NCI-H226 (cell line): ENCODE measurements at places on chromosomes 16 and 17.

DNA sequence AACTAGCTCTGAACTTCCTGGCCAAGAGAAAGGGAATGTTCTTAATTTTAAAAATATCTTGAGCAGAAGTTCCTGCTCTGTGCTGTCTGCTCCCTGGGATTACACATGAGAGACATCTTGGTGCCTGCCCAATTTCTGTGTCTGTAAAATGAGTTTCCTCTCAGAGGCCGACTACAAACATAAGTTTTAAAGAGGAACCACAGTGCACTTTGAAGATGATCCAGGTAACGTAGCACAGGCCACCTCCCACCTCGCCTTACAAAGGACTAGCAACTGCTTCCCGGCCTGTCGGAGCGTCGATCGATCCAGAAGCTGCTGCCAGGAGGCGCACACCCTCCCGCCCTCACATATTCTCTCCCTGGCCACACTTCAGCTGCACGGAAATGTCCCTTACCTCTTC is 55.0 kb upstream of the ATP2A3 start:
- no peak for DNase-seq

- no peak for DNase-seq
Measured at GRCh38 chr16:83925095-83925905, 26.4 kb downstream of the MLYCD start.

DNA sequence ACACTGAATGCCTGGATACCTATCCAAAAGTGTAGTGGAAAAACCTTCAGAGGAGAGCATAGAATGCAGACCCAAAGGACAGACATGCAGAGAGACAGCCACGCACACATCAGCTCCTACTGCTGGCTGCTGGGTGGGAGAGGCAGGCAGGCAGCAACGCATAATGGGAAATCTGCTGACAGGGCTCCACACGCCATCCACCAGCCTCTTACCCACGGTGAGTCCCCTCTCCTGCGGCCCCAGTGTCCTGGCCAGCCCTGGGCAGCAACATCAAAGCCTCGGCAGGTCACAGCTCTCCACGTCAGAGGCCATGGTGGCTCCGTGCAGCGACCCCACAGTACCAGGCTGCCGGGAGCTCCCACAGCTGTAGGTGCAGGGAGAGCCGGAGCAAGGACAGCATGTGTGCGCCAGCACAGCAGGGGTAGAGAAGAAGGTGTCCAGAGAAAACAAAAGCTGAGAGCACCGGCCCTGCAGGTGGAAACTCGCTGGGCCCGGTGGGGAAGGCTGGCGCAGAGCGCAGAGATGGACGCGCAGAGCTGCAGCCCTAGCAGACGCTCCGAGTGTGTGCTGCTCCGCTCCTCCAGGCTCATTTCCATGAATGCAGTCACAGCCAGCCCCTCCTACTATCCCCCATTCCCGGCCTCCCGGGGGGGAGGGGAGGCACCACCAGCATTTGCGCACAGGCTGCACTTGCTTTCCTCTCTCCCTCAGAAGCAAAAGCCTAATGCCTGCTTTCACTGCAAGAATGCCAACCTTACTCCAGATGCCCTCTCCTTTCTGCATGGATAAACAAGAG is 58.9 kb downstream of the CYTH1 start:
- DNase-seq = no peak

DNA sequence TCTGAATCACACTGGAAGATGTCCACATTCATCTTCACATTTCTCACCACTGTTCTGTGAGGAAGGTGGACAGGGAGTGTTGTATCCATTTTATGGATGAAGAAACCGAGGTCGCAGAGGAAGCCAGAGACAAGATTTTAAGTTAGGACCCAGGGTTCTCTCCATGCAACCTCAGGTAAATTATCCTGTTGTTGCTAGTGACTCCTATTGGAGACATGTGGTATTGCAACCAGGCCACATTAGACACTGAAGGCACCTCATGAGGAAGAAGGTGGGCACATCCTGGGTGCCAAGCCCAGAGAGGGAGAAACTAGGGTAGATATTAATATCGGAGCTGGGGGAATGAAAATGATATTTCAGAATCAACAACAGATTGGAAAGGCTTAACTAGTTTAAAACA is 8.5 kb upstream of the WNT9B start:
- no peak for DNase-seq

GRCh38 chr16:27248036-27248435 is 20.5 kb downstream of the NSMCE1 start:
- no peak for DNase-seq

DNA sequence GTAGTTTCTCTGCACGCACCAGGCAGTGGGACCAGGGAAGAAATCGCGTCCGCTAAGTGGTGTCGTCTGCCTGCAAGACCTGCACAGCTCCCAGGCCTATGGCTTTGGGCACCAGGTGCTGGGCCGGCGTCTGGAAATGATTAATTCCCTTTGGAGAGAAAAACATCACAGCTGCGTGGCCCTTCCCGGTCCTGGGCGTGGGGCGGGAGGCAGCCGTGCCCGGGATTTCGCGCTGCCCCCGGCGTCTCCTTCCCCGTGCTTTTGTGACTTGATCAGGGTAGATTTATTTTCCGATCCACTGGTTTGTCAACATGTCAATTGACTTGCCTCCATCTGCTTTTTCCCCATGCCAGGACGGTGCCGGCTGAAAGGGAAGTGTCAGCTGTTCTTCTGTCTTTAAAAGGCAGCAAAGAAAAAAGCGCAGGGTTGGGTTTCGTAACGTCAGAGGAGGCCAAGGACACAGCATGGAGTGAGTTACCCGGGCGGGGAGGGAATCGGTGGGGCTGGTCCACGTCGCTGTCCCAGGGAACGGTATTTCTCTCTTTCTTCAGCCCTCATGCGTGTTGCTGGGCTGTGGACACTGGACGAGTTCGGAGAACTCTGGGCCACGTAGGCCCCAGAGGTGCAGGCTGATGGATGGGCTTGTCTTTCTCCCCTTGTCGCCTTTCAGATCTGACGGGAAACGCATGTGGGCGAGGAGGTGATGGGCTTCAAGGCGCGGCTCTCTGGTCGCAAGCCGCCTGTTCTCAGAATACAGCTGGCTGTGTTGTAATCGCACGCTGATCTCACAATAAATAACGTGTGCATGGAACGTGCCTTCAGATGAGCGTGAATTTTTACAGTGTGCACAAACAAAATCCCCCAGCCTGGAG is 188.1 kb upstream of the ZNF469 start:
- no peak for DNase-seq

DNA sequence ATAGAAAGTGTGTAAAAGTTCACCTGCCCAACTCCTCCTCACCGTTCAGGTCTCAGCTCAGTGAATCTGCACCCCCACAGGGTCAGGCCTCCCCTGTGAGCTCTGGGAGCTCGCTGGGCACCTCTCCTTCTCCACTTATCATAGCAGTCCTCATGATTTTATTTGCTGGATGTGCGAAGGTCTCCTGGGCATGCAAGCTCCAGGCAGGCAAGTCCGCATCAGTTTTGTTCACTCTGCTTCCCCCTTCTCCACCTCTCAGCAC is 112.8 kb downstream of the ZNF423 start:
- DNase-seq = no peak

DNA sequence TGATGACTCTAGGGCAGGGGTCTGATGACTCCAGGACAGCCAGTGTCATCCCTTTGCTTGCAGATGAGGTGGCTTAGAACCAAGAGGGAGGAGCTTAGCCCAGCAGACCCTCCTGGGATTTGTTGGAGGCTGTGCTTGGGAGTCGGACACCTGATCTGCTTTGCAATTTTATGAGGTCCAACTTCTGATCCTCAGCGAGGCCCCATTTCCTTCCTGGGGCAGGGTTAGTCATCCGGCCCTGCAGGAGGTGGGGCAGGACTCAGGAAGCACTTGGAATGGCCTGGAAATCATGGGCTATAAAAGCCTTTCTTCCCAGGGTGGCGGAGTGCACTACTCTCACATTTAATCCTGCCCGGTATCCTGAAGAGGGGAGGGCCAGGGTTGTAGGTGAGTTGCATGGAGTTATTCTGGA is 168.5 kb downstream of the MSI2 start:
- DNase-seq = peak; percentile 51

DNA sequence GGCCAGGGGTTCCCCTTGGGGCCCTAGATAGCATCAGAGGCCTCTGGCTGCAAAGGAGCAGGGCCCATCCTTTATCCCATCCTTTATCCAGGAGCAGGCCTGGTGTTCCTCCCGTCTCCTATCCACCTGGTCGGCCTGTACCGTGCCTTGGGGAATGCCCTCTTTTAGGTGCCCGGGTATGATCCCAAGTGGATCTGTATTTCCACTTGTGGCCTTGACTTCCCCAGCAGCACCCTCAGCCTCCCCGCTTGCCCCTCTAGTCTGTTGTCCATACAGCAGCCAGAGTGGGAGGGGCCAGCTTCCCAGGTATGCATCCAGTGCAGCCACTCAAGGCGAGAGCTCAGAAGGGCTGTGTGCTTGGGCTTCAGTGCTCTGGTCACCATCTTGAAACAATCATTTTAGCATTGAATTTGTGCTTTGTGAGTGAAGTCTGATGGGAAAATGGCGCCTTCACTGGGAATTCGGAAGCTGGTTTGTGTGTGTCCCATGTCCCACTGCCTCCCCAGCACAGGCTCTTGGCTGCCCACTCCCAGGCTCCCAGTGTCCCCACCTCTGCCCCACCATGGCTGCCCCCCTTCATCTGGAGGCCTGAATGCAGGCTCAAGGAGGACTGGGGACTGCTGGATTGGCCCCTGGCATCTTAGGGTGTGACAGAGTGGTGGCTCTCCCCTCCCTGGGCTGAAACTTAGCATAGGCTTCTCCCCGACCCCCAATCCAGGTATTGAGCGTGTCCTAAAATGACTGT is 3.3 kb upstream of the RNF112 start:
- DNase-seq = no peak

DNA sequence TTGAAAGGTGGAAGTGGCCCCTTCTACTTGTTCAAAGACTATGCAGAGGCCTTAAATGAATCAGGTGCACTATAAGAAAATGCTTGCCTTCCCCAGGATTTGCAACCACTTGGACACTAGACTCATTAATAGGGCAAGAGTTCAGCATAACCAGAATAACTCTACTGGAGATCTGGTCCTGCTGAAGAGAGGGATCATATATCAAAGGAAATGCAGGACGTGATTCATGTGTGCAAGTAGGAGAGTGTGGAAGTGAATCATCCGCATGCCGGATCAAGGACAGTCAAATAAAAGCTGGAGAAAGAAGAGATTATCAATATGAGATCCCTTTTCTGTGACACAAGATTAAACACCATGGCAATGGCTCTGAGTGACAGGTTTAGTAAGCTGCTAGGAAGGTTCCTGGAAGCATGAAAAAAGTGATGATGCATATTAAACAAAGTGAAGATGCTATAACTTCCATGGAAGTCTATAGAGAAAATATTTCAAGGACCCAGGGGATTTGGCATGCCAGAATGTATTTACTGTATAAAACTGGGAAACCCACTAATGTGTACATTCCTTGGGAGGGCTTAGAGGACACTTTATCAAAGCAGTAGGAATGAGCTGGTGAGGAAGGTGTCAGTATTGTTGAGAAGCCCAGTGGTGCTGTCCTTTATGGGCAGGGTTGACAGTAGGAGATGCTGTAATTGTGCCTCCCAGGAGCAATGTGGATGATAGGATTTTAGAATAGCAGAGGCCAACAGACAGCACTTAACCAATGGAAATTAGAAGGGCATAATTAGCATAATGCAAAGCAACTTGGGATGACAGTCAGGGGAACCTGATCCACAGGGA is 133.1 kb downstream of the ABCA8 start:
- peak; percentile 78 for DNase-seq

- DNase-seq = no peak
Measured at GRCh38 chr16:67649494-67649931, 4.6 kb downstream of the CARMIL2 start.

GRCh38 chr16:69311533-69312387 is 610 bp downstream of the VPS4A start:
- DNase-seq = no peak

DNA sequence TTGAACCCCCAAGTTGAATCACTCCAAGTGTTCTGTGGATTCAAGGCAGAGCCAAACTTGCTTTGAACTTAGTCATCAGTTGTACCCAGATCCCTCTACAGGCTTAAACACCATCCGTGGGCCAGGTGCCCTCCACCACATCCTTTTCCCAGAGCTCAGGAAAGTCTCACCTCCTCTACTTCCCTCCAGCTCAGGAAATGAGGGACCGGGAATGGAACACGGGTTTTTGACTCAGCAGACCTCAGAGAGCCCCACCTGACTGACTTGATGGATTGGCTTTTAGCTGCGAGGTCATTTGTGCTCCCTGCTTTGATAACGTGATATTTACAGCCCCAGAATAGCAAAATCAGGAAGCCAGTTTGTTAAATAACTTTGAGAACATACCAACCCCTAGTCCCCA is 20.1 kb downstream of the GID4 start:
- no peak for DNase-seq
